ENCODE measurements at places on chromosomes 2 and 18.

DNA sequence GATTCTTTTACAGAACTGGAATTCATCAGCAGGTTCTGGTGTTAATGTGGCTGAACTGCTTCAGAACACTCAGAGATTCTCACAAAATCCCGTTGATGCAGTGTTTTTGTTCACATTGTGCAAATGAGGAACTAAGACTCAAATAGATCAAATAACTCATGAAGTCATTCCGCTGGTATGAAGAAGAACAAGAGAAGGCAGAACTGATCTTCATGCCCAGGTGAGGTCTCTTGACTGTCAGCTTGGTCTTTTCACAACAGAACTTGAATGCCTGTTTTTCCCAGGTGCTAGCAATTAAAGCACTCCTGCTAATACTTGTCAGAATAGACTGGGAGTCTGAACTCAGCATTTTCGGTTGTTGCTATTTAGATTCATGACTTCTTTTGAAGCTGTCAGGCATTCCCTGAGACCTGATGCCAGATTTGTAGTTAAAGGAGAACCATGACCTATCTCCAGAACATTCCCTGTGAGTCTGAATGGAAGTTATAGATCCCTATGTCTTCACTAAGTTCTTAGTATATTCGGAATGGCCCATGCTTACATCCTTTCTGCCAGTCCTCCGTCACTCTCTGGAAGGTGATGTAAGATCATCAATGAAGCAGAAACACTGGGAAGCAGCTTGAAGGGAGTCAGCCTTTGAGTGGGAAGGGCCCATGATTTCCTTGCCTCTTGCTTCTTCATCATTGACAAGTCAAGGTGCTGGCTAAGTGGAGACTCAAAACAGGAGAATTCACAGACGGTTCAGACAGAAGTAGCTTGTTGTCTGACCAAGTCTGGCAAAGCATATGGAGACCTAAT lies 155.7 kb downstream of the MTCL1 start:
- no peak for DNase-seq

DNA sequence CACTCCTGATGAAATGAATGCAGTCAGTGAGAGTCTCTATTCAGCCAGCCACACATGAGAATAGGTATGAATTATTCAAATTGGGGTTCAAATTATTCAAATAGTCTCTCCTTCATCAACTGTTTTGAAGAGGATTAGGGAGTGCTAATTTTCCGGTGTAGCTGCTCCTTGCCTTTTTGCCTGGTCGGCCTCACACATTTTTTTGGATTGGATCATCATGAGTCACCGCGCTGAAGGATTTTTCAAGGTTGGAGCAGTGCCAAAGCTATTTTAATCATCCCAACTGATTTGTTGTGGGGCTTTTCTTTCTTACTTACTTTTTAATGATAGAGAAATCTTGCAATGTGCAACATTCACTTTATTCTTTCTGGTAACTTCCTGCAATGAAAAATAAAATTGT lies 2.4 kb upstream of the DTNA start:
- no peak for DNase-seq

- no peak for DNase-seq
Measured at GRCh38 chr2:102540882-102541281, 67.9 kb downstream of the SLC9A4 start.

DNA sequence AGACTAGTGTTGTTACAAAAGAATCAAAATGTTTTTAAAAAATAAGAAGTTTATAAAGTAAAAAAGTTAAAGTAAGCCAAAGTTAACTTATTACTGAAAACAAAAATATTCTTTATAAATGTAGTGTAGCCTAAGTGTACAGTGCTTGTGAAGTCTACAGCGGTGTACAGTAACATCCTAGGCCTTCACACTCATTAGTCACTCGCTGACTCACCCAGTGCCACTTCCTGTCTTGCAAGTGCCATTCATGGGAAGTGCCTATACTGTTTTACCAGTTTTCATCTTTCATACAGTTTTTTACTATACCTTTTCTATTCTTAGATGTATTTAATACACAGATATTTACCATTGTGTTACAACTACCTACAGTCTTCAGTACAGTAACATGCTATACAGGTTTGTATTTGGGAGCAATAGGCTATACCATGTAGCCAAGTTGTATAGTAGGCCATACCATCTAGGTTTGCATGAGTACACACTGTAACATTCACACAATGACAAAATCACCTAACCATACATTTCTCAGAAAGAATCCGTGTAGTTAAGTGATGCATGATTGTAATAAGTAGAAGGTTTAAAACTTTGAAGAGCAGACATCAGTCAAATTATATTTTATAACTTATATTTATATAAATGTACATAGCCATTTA lies 13.4 kb downstream of the SERPINB7 start:
- DNase-seq, result peak; percentile 73

GRCh38 chr2:47420214-47420613 lies 17.3 kb downstream of the MSH2 start:
- DNase-seq, result no peak

DNA sequence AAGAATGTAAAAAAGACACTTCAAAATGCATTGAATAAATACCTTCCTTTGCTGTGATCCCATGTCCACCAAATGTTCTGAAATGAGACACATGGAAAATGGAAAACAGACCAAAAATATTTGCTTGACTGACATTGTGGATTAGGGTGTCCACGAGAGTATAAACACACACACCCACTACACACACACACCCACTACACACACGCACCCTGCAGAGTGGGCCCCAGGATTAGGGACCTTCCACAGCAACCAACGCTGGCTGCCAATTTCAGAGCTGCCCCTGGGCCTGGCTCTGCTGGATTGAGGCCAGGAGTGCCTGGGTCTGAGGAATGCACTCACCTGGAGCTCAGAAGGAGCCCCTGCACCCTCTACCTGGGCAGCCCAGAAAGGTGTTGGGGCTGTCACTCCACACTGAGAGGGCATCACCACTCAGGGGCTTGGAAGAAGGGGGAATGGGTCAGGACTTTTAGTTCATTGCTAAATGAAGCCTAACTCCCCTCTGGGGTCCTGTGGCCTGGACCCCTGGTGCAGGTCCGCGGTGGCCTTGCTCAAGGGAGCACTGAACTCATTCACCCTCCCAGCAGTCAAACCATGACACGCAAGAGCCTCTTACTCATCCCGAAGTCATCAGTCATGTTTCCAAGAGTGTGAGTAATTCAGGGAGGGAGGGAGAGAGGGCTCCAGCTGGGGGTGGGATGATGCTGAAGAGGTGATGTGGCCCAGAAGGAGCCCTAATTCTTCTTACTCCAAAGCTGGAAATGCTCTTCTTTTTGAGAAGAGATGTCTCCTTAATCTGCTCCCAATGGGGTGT lies 50.2 kb upstream of the PLB1 start:
- DNase-seq, result peak; percentile 80

DNA sequence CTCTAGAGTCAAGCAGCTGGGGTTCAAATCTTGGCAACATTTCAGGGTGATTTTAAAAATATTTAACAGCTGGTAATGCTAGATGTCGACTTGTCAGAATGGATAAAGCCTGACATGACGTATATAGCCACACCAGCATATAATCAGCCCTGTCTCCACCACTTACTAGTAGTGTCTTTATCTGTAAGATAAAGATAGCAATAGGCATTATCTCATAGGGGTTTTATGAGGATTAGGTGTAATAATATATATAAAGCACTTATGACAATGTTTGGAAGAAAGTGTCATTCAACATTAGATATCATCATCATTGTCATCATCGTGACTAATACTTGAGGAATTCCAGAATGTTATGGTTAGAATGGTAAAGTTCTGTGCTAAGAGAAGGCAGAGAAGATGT lies 369.0 kb upstream of the CWC22 start:
- DNase-seq, result no peak

GRCh38 chr18:43648002-43648401 lies 370.7 kb upstream of the SYT4 start:
- DNase-seq, result no peak

- DNase-seq, result no peak
Measured at GRCh38 chr18:8348051-8348720, 261.1 kb upstream of the RAB12 start.

- DNase-seq, result no peak
Measured at GRCh38 chr2:178513876-178514275, 33.6 kb downstream of the PLEKHA3 start.

GRCh38 chr2:190582736-190583506 lies 48.4 kb upstream of the NEMP2 start:
- DNase-seq, result no peak

- DNase-seq, result no peak
Measured at GRCh38 chr18:45441110-45441847, 174.0 kb upstream of the SLC14A2 start.

DNA sequence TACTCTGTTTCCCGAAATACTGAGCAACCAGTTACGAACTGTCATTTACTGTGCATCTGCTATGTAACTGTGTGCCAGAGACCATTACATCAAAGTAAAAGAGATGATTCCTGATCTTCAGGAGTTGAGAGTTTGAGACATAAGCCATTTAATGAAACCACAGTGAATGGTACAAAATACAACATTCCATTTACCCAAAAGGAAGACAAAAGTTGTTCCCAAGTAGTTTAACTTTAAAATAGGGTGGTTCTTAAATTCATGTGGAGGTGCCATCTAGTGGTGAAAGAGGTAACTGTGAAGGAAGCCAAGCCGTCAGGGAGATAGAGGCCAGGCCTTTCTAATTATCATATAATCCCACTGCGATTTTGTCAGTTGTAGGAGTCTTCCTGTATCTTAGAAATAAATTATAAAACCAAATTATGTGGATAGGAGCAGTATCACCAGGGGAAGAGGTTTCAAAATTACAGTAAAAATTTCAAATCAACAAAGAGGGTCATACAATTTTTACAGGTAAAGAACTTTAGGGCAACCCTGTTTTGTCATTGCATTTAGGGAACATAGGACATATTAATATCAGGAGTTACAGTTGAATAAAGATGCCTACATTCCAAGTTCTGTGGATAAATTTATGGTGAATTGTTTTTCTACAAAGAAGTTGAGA lies 67.7 kb downstream of the EPAS1 start:
- peak; percentile 26 for DNase-seq

DNA sequence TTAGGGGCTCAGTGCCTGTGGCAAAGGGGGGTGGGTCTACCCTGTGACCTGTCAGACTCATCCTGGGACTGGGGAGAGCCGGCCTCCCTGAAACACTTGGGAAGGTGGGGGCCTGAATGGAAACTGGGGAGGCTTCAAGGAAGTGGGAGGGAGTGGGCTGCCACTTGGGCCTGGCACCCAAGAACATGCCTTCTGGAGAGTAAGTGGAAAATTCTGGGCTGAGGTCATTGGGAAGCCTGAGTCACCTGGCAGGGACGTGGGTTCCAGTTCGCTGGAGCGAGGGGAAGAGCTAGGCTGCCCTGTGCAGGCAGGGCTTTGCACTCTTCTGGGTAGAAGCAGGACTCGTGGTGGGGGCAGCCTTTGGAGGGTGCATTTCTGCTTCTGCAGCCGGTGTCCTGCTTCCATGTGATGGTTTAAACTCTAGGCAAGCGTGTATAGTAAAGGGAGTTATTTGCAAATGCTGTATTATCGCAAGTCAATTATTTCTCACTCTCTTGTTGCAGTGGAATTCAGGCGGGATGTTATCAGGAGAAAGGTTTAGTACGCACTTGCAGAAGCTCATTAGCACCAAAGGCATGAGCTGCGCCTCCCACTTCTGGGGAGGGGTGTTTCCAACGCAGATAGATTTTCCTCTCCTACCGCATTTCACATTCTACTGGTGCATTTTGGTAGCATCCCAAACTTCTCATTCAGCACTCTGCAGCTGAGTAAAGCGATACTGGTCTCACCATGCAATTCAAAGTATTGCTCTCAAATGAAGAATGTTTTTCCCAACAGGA lies 3.8 kb downstream of the LRRFIP1 start:
- no peak for DNase-seq

DNA sequence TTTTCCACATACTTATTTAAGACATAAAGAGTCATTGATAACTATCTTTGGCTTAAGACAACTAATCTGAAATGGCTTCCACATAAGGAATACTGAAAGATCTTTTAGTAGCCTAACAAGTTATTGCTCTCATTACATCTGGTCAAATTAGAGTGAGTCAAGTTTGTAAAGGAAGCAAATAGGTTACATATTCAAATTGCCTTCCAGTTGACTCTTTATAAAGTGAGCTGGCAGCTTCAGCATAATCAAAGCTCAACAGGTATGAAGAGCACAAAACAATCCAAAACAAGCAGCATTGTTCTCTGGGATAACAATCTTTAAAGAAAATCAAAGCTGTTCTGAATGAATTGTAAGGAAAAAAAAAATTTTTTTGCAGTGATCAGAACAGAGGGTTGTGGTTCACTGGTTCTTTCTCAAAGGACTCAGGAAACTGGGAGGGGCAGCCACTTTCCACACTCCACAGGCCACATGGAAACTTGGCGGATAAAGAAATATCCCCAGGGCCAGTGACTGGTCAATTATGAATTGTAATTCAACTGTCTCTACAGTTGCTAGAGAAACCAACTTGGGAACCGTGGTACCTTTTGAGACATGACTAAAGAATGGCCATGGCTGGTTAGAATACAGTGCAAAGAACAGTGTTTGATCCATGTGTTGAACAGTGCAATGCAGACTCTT lies 369.3 kb upstream of the KCNH7 start:
- DNase-seq, result no peak

DNA sequence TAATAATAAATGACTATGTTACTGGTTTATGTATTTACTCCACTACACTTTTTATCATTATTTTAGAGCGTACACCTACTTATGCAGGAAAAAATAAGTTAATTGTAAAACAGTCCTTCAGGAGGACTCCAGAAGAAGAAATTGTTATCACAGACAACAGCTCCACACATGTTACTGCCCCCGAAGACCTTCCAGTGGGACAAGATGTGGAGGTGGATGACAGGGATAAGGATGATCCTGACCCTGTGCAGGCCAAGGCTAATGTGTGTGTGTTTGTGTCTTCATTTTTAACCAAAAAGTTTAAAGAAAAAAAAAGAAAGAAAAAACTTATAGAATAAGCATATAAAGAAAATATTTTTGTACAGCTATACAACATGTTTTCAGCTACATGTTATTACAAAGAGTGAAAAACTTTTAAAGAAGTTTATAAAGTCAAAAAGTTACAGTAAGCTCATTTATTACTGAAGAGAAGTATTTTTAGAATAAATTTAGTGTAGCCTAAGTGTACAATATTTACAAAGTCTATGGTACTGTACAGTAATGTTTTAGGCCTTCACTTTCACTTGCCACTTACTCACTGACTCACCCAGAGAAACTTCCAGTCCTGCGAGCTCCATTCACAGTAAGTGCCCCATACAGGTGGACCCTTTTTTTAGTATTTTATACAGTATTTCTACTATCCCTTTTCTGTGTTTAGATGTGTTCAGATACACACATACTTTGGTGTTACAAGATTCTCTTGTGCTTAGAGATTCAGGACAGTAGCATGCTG lies 7.5 kb downstream of the TGFBRAP1 start:
- no peak for DNase-seq

DNA sequence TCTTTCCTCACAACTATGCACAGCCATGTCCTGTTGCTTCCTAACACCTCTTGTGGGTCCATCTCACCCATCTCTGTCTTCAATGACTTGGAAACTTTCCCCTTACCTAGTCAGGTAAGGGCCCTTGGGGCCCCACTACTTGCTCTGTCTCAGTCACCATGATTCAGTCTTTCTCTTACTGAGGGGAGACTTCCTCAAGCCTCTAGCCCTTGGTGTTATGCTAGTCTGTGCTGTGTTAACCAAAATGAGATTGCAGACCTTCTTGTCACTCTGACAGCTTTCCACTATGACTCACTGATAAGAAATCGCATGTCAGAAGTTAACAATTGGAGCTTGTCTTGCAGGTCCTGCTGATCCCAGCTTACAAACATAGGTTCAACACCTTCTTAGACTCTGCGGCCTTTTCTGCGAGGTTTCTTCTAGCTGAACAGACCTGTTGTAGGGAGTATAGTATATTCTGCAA lies 65.3 kb downstream of the WDR75 start:
- peak; percentile 25 for DNase-seq

GRCh38 chr2:70123051-70123828 lies 36.0 kb downstream of the PCBP1 start:
- no peak for DNase-seq

- DNase-seq, result no peak
Measured at GRCh38 chr18:8724452-8724851, 19.1 kb downstream of the MTCL1 start.

All from stimulated activated CD4-positive, alpha-beta T cell treated with anti-CD3 and anti-CD28 coated beads, Interleukin-15, amount 100 ng/mL, for 24 hours (primary cell).